ENCODE measurements at places on chromosomes 11 and 22.
A peak's percentile ranks its signal among the peaks of the same experiment; 100 is the strongest.

DNA sequence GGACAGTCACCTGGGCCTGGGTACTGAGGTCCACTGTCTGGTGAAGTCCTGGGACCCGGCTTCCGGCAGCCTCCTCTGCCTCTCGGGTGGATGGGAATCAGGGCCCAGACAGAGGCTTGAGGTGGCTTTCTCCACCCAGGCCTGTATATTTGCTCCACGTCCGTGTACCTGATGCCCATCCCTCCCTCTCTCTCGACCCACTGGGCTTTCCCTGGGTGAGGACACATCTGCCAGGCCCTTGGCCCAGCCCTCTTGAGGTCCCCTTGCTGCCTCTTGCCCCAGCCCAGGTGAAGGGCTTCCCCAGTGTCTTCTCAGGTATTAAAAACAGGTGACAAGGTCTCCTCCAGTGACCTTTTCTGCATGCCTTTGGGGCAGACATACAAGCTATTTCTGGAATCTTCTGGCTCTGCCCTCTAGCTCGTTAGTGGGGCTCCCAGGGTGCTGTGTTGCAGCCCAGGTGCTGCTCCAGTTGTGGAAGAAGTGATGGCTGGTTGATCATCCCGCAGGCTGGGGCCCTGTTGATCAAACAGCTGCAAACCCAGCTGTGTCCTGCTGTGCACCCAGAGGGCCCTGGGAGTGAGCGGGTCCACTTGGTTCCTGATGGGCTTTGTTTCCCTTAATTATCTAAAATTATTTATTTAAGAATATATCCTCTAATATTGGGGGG lies 25.5 kb upstream of the ACR start:
- DNase-seq: no peak

- DNase-seq: no peak
These were observed 75.9 kb downstream of the KCNQ1 start for GRCh38 chr11:2520736-2521035.

DNA sequence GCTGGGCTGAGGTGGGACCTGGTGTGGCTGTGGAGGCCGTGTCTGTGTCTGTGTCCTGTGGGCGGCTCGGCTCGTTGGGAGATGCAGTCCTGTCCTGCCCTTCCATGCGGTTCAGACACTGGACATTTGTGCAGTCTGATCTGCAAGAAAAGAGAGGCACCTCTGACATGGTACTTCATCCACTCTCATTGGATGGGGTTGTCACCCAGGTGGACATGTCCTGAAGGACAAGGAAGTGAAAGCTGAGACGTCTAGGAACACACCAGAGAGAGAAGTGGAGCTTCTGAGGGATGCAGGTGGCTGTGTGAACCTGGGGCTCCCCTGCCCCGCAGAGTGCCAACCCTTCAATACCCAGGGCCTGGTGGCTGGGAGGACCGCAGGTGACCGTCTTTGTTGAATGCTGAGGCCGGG lies 18.4 kb downstream of the TBX1 start:
- DNase-seq: no peak

- DNase-seq: no peak
These were observed 600.5 kb upstream of the TENM4 start for GRCh38 chr11:80041136-80042000.

- no peak for DNase-seq
These were observed 9.9 kb upstream of the CACNG2 start for GRCh38 chr22:36713436-36713835.

- DNase-seq: no peak
These were observed 127.5 kb upstream of the ANO1 start for GRCh38 chr11:69950621-69951020.

DNA sequence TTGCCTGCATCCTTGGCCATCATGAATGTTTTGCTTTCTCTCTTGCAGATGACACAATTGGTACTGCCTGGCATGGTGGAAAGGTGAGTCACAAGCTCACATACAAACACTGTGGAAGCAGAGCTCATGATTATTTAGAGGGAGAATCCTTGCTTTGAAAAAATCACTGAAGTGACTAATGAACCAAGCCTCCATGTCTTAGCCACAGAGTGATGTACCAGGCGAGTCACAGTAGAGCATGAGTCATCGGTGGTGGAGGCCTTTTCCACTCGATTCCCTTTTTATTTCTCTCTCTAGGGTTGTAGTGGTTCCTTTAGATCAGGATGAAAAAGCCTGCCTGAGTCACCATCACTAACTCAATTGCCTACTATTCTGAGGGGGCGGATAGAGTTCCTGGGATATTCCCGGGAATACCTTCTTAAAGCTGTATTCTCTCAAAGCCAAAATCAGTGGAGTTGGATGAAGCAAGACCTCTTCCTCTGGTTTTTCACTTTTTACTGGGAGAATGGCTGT lies 49.6 kb upstream of the ALKBH3 start:
- DNase-seq: peak; percentile 96

GRCh38 chr22:35350539-35351503 lies 30.1 kb upstream of the HMOX1 start:
- peak; percentile 77 for DNase-seq

DNA sequence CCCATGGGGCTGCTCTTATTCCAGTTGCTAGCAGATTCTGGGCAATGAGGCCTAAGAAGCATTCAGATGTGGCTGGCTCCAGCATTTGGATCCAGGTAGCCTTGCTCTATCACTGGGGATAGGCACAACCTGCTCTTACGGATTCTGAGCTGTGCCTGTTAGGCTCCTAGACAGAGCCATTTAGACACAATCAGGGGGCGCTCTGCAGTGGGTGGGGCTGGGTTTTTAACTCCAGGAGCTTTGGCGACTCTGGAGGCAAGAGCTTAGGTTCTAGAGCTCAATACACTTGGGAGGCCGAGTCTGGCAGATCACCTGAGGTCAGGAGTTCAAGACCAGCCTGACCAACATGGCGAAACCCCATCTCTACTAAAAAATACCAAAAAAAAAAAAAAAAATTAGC lies 32.0 kb downstream of the KCNC1 start:
- no peak for DNase-seq

DNA sequence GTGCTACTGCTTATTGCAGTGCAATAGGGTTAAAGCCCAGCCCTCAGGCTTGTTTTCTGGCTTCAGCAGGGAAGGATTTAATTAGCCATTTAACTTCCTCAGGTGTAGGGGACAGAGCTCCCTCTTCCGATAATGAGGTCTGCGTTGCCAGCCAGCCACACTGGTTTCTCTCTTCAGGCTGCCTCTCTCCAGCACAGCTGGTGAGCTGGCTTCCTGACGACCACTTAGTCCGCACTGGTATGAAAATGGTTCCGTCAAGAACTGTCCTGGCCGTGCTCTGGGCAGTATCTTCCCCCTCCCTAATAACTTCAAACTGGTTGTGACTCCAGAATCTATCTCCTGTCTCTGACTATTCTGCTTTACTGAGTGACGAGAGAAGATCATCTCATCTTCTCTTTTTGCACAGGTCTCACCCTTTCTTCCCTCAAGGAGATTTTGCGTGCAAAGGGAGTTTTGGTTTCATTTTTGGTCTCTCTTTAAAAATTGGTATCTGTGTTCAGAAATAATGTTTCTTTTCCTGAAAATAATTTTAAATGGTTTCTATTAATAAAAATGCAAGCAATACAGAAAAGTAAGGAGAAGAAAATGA lies 49.2 kb downstream of the CNTN5 start:
- no peak for DNase-seq

DNA sequence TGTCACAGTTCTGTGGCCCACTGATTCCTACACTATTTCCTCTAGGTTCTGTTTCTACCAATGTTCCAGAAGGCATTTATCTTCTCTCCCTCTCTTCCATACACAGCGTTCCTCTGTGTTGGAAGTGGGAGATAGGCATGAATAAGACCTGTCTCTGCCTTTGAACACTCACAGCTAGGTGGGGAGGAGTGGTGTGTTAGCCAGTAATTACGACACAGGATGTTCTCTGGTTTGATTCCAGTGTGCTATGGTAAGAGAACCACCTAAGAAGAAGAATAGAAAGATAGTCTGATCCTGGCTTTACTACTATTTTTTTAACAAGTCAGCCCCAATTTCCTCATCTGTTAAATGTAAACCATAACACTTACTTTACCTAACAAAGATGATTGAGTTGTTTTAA lies 200.2 kb upstream of the MTMR2 start:
- no peak for DNase-seq

- no peak for DNase-seq
These were observed 3.9 kb upstream of the VSIG10L2 start for GRCh38 chr11:125941619-125942611.

DNA sequence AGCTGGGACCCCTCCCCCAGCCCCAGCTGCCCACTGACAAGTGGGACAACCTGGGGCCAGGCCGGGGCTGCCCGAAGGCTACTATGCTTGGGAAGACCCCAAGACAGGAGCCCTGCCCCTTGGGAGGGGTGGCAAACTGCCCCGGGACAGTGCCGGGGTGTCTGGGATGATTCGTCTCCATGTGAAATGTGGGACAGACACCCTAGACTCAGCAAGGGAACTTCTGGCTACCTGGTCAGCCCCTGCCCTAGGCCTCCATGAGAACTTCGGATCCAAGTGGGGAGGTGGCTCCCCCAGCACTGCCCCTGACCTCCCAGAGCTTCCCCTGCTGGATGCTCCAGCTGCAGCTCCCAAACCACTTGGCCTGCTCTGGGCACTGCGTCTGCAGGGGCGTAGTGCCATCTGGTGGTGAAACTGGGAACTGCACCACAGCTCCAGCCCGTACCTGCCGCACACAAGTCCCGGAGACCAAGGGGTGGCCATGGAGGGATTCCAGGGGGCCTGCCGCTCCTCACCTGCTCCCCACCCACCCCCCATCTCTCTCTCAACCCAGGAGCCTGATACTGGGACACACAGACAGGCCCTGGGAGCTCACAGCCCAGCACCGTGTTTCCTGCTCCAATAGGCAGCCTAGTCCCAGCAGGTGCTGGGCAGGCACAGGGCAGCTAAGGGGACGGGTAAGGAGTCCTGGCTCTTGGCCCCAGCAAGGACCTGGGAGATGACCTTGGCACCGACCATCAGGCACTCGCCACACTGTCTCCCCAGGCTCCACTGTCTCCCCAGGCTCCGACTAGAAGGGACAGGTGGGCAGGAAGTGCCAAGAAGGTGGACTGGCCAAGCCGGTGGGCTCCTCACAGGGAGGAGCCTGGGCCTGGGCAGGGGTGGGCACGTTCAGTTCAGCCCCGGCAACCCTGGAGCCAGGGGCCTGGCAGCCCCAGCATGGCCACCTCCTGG lies 194.1 kb downstream of the IGLL1 start:
- DNase-seq: peak; percentile 48

DNA sequence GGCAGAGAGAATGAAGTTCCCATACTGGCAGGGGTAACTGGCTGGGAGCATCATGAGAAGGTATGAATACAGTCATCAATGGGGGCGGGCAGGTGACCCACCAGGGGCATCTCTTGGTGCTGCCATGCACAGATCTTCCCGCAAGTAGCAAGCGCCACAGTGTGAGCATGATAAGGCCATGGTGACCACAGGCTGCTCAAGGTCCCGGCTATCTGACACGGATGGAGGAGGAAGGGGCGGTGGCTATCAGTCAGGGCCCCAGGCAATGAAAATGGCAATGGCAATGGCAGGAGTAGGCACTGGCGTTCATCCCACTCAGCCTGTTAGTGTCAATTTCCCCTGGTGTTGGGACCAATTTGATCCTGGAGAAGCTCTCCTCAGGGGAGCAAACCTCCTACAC lies 21.6 kb downstream of the ASCL2 start:
- DNase-seq: no peak

- no peak for DNase-seq
These were observed 25.8 kb upstream of the TEF start for GRCh38 chr22:41355895-41356294.

GRCh38 chr11:64083398-64084080 lies 47.8 kb downstream of the FLRT1 start:
- no peak for DNase-seq

- no peak for DNase-seq
These were observed 61.8 kb downstream of the SLC22A12 start for GRCh38 chr11:64652586-64653387.

- no peak for DNase-seq
These were observed 3.6 kb downstream of the C11orf87 start for GRCh38 chr11:109425554-109425953.

DNA sequence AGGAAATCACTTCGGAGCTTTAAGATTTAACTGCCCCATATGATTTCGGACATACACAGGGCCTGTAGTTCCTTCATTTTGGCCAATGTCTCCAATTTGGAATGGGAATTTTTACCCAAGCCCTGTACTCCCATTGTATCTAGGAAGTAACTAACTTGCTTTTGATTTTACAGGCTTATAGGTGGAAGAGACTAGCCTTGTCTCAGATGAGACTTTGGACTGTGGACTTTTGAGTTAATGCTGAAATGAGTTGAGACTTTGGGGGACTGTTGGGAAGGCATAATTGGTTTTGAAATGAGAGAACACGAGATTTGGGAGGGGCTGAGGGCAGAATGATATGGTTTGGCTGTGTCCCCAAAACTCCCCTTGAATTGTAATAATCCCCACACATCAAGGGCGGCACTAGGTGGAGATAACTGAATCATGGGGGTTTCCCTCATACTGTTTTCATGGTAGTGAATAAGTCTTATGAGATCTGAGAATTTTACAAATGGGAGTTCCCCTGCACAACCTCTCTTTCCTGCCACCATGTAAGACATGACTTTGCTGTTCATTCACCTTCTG lies 130.5 kb downstream of the LARGE1 start:
- DNase-seq: no peak

GRCh38 chr11:9787981-9788521 lies 124.2 kb downstream of the SWAP70 start:
- DNase-seq: no peak

DNA sequence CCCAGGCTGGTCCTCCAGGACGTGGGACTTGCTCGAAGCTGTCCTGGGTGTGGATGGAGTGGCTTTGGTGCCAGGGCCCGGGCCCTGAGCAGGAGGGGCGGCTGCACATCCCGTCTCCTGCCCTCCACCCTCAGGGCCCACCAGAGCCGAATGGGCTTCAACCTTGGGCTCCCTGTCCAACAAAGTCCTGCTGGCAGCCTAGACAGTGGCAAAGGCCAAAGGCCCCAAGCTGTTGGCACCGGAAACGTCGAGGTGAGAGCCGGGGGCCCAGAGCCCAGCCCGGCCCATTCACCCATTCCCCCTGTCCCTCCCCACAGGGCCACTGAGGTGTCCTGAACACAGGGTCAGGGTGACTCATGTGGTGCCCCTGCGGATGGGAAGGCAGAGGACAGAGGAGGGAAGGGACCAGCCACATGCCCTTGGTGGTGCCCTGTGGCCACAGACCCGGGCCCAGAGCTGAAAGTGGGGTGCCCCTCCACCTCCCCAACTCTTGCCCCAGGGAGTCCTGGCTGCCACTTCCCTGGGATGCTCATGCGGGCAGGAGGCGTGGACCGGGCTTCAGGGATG lies 9.1 kb downstream of the TSPAN32 start:
- no peak for DNase-seq

DNA sequence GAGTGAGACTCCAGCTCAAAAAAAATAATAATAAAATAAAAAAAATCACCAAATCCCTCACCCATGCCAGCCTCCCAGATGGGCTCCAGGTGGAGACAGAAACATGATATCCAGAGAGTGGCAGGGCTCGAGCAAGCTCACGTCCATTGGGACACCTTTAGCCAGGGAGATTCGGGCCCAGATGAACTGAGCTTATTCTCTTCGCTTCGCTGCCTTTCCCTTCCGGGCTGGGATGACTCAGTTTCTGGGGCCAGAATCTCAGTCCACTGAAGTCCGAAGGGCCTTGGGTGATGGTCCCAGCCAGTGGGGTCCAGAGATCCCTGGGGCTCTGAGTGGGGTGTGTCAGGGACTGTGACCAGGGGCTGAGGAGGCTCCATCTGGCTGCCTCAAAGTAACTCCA lies 23.0 kb upstream of the MYEOV start:
- no peak for DNase-seq
